ENCODE measurements at places on chromosomes 1 and 21.

DNA sequence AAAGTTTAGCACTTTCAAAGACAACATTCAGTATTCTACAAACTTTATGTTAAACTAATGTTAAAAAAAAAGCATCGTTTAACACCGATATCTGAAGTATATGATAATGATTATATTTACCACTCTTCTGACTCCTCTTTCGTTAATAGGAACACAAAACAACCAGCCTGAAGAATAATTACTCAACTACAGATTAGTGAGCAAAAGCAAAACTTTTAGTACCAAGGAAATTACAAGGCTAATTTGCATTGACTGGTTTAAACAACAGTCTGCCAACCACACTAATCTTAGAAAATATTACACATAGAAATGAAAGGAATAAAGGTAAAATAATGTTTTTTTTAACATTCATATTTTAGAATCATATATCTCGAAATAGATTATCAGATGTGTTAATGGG, 500.7 kb downstream of the LMO4 start:
- DNase-seq, result no peak

GRCh38 chr1:174580801-174581200, 133.0 kb downstream of the GPR52 start:
- DNase-seq, result no peak

DNA sequence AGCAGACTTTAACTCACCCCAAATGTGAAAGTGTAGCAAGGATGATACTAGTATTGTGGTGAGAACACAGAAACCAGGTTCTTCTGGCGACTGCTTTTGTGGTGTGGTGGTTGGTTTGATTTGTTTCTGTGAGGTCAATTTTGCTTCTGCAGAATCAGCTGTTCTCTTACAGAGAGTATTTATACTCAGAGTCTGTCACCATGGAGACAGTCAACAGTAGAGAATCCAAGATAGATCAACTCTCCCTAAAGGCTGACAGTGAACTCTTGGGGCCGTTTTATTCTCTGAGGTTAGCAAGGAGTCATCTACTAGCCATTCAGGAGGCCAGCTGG, at the start of gene CFAP107:
CFAP107 (plus strand) TSS at position 209 of the 332 bp plus-strand sequence. CDS start 231 bp downstream, outside the sequence.
- no peak for DNase-seq

DNA sequence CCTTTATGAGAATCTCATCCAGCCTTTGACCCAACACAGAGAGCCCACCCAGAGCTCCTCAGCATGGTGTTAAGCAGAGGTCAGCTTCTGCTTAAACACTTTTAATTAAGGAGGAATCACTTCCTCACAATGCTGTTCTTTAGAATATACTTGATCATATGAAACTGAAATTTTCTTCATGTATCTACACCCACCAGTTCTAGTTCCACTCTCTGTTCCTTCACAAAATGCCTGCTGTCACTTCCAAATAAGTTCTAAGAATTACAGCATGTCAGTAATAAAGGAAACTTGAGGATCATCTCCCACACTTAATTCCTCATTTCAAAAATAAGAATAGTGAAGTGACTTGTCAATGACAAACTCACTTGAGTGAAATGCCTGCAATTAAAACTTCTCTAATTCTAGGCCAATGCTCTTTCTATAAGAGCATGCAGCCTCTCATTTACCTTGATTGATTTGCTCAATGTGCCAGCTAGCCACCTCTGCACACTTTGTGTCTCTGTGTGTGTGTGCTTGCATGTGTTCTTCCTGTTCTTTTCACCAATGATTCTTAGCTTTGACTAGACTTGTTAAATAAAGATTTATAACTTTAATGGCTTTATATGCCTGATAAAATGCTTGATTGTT, 356.3 kb downstream of the PLPP3 start:
- no peak for DNase-seq

GRCh38 chr1:172916116-172916515, 134.6 kb downstream of the TNFSF18 start:
- DNase-seq, result no peak

- DNase-seq, result no peak
These were observed 37.2 kb downstream of the LRRC8C start for GRCh38 chr1:89670163-89670562.

- DNase-seq, result no peak
These were observed 89.2 kb downstream of the TRIM11 start for GRCh38 chr1:228317411-228317828.

GRCh38 chr21:46206163-46207005, 22.1 kb upstream of the SPATC1L start:
- no peak for DNase-seq

DNA sequence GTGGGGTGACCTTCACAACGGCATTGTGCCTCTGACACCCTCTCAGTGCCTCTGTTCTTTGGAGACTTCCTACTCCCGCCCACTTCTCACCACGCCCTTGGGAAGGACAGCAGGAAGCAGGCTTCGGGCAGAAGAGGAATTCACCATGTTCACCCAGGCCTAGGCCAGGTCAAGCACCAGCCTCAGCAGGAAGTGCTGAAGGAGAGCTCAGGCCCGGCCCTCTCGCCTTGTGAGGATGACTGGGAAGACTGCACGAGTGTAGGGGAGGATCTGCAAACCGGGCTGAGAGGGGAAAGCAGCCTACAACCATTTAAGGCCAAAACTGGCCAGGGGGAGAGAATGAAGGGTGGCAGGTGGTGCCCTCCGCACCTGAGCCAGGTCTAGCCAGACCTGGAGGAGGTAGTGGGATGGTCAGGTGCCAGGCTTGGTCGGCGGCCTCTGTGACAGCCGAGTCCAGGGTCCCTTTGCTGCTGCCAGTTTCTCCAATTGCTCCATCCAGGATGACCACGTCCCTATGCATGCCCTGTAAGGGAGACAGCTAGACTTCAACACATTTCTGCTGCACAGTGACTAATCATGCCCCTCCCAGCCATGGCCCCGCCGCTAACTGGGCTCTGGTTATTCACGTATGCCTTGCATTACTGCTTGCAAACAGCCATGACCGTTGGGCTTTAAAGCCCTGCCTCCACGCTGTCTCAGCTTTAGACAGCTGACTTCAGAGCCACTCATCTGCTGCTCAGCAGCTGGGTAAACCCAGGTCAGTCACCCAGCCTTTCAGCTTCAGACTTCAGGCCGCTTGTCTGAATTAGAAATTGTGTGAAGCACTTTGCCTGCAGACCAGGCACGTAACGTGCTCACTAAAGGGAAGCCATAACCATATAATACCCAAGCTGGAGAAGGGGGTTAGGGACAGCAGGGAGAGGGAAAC, 8.9 kb downstream of the MRTO4 start:
- DNase-seq, result peak; percentile 40

GRCh38 chr1:151327223-151327902, at the start of gene PI4KB:
PI4KB (minus strand) TSS chr1:151327416; CDS start chr1:151316481, 10,935 bp downstream.
- DNase-seq, result peak; percentile 97

DNA sequence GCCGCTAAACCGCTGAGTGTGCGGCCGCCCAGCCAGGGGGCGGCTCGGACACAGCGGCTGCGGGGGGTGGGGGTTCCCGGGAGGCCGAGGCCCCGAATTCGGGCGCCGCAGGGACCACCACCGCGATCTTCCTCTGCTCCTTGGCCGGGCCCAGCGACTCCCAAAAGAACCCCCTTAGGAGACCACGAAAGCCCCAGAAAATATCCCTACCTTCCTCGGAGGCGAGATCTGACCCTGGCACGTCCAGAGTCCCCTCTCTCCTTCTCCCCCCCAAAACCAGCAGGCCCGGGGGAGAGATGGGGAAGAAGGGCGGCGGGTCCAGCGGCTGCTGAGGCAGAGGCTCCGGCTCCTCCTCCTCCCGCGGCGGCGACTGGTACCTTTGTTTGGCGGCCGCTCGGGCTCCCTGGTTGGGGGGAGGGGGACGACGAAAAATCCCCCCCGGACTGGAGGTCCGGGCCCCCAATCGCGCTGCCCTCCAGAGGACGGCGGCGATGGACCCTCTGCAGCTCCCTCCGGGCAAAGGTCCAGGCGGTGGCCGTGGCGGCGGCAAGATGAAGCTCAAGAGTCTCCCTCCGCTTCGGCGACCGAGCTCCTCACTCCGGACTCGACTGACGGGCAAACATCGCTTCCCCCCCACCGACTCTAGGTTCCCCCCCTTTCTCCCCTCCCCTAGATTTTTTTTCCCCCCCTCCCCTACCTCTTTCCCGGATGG, at the start of gene ARID4B:
ARID4B (minus strand) TSS at position 621 of the 712 bp plus-strand sequence. CDS start 1,260 bp downstream, outside the sequence.
- DNase-seq, result no peak

GRCh38 chr1:116257341-116257767, 115.7 kb upstream of the ATP1A1 start:
- DNase-seq, result no peak

DNA sequence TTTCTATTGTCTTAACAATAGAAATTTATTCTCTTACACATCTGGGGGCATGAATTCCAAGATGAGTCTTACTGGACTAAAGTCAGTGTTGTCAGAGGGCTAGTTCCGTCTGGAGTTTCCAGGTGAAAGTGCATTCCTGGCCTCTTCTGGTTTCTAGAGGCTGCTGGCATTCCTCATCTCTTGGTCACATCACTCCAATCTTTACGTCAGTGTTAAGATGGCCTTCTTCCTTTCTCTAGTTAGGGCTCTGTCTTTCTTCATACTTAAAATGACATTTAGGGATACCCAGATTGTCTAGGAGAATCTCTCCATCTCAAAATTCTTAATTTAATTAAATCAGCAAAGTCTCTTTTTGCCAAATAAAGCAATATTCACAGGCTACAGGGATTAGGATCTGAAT, 13.3 kb upstream of the PDC start:
- DNase-seq, result no peak

- no peak for DNase-seq
These were observed 36.9 kb downstream of the PTGFR start for GRCh38 chr1:78527706-78528105.

- no peak for DNase-seq
These were observed 95.6 kb downstream of the PTPRC start for GRCh38 chr1:198734323-198735008.

- no peak for DNase-seq
These were observed 17.7 kb downstream of the FOXJ3 start for GRCh38 chr1:42317308-42317707.

GRCh38 chr21:16404776-16405175, 675.0 kb downstream of the USP25 start:
- no peak for DNase-seq

Measured in left lung (tissue), 14 donors.